ENCODE measurements at places on chromosomes 5 and 9.

- no peak for DNase-seq
Observed at GRCh38 chr5:39376293-39376714, 12.0 kb upstream of the C9 start.

GRCh38 chr5:926417-927171 is 33.9 kb downstream of the TRIP13 start:
- DNase-seq = peak; percentile 25

GRCh38 chr5:169803077-169803981 is 166.3 kb downstream of the DOCK2 start:
- DNase-seq = peak; percentile 100

DNA sequence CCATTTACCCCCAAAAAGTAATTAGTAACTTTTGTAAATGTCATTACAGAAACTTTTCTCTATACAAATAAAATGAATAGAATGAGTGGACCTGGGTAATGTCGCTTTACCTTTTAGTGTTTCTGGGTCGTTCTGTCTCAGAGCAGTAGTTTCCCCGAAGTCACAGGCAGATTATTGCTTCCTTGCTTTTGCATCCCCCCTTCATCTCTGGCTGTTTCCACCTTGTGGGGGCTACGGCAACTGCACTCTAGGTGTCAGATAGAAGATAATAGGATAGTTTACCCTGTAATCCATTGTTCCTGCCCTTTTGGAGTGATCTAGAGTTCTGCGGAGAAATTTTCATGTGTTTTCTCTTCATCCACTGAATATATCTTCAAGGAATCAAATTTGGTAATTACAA is 68.7 kb downstream of the PRR16 start:
- no peak for DNase-seq

DNA sequence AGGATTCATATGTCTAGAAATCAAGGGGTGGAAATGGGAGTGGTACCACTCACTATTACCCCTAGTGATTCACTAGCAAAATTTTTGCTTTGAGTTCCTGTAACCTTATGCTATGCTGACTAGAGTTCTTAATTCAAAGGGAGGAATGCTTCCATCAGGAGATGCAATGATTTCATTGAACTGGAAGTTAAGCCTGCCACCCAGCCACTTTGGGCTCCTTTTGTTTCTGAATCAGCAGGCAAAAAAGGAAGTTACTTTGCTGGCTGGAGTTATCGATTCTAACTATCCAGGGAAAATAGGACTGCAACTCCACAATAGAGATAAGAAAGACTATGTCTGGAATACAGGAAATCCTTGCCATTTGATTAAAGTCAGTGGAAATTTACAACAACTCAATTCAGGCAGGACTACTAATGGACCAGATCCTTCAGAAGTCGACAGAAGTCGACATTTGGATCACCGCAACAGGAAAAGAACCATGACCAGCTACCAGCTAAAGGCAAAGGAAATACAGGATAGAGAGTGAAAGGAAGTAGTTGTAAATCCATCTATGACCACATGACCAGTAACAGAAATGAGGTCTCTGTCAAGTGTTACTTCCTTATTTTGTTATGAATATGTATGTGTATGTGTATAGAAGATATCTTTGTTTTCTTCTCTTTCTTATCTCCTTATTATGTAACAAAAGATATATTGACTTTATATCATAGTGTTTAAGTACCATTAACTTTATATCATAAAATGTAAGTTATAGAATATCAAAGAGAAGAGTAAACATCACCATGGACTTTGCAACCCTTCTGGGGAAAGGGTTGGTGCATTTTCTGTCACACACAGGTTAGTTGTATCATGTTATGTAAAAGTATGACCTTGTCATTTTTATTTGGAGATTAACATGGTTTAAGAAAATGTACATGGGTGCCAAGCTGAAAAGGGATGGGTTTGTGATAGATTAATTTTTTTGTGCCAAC is 198.7 kb upstream of the HAPLN1 start:
- DNase-seq = peak; percentile 57

DNA sequence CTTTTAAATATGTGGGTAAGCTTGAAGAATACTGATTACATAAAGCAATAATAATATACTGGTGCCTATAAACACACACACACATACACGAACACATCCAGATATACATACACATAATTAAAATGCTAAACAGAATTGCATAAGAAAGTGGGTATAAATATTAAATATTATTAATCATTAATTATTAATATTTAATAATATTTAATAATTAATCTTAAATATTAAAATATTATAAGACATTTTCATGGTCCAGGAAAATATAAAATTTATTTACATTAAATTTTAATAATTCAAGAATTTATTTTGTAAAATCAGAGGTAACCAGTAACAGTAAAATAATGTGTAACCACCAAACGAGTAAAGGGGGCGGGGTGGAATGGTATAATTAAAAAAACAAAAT is 178.3 kb downstream of the TMEM232 start:
- DNase-seq = no peak

DNA sequence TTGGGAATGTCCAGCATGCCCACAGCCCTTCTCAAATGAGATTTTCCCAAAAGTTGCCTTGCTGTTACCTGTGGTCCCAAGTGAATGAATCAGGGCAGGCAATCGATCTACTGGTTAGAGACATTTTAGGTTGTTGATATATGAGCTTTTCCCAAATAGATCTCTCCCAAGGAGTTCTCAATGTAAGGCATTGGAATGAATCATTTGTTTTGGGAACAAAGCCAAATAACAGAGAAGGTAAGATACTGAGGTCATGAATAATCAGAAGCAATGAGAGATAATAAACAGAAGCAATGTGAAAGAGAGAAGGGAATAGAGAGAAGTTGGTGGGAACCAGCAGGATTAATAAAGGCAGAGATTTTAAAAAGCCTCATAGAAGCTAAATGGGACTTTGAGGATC is 93.6 kb upstream of the FER start:
- no peak for DNase-seq

DNA sequence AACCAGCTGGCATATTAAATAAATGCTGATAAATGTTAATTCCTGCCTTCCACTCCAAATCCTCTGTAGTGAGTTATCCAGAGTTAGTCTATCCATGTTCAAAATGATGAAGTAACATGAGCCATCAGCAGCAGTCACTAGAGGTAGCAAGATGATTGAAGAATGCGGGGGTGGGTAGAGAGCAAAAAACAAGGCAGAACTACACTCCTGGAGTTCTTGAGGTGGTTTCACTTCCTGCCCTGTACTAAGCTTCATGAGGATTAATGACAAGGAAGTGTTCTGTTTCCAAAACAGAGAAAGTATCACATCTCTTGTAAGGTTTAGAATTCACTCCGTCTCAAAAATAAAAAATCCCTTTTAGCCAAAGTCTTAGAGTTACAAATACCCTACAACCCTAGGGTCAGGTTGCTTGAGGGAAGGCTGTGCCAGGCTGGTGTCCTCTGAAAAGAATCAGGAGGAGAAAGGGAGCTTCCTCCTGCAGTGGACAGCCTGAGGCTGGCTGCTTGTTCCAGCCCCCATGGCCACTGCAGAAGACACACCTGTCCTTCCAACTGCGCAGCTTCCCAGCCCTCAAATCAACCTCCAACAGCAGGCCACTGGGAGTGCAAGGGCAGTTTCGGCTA is 180.2 kb downstream of the DENND1A start:
- DNase-seq = no peak

GRCh38 chr5:83925955-83926337 is 205.3 kb upstream of the HAPLN1 start:
- no peak for DNase-seq

DNA sequence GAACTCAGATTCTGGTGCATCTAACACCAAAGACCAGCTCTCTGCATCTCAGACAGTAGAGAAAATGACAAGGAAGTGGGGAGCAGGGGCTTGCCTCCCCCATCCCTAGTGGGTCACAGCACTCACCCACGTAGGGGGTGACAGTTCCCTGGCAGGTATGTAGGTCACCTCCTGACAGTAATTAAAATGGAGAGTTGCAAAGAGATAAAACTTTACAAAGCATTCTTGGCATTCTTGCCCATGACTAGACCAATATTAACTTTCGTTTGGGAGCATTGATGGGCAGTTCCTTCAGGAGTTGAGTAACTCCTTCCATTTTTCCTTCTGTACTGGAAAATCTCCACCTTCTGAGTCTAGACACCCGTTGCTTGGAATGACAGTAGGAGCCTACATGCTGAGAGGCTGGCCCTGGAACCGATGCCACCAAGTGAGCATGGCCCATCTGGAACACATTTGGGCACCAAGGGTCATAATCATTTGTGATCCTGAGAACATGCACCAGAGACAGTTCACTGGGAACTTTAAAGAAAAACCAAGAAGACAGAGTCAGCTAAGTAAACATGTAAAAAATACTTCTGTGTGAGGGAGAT is 81.5 kb upstream of the MSX2 start:
- DNase-seq = no peak

DNA sequence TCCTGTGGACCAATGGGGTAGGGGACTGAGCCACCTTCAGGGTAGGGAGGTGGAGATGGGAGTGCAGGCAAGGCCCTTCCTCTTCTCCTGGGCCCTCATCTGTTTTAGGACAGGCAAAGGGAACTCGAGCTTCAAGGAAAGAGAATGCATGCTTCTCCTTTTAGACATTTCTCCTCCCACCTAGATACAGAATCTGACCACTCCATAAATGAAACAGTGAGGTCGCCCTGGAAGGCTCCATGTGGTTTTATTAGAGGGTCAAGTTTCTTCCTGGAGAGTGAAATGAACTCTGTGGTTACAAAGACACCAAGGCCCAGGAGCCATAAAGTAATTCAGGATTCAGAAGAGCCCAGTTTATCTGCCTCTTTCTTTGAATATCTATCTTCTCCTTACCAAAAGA is 14.9 kb downstream of the LHFPL2 start:
- DNase-seq = peak; percentile 29

DNA sequence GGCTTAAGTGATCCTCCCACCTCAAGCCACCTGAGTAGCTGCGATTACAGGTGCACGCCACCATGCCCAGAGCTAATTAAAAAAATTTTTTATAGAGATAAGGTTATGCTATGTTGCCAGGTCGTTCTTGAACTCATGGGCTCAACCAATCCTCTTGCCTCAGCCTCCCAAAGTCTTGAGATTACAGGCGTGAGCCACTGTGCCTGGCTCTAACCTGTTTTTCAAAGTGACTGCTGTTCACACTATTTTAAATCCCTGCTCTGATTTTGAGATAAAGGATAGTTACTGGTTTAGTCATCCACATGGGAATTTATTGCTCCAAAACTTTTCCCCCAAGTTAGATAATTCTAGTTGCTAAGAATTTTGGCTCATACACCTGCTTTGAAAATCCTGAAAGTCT is 48.2 kb upstream of the MTMR12 start:
- DNase-seq = no peak

DNA sequence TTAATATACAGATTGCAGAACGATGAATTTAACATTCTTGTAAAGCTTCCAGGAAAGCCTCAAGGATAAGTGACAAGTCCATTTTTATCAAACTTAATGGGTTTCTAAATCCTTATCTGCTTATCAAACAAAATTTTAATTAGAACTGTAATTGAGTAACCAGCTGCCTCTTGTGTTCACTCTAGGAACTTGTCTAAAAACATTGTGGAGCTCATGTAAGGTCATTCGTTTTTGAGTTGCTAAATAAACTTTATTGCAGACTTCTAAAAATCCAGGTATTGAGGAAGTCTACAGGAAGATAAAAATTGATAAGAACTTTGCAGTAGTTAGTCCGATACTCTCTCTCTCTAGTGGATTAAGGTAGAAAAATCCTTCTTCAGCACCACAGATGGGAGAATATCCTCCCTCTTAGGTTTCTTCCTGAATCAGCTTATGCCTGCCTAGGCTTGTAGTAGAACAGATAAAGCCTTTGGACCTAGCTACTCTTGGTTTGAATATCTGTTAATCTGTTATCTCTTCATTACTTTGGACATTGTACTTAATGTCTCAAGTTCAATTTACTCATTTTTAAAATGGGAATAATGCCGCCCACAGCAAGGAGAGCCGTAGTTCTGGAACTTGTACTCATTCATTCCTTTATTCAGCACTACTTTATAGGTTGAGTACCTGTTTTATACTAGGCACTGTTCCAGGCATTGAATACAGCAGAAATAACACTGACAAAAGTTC is 60.0 kb upstream of the DHFR start:
- no peak for DNase-seq

DNA sequence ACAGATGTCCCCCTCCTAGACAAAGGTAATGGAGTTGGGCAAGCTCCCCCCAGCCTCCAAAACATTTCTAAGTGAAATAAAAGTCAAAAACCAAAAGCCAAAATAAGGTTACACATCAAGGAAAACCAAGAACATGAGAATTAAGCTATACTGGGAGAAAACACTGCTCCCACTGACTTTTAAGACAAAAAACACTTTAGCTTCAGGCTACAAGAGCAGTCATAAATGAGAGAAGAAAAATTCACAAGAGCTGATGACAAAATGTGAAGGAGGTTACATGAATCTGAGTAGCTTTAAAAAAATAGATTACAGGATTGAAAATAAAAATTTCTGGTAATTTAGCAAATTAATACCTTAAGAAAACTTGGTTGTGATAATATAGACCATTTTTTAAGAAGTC is 1370.3 kb upstream of the CDH9 start:
- DNase-seq = no peak

GRCh38 chr9:76311537-76311936 is 82.7 kb downstream of the RFK start:
- DNase-seq = no peak

GRCh38 chr5:151483176-151483575 is 35.8 kb downstream of the SLC36A1 start:
- DNase-seq = peak; percentile 79

GRCh38 chr9:93965830-93966577 is 10.8 kb upstream of the BARX1 start:
- no peak for DNase-seq

DNA sequence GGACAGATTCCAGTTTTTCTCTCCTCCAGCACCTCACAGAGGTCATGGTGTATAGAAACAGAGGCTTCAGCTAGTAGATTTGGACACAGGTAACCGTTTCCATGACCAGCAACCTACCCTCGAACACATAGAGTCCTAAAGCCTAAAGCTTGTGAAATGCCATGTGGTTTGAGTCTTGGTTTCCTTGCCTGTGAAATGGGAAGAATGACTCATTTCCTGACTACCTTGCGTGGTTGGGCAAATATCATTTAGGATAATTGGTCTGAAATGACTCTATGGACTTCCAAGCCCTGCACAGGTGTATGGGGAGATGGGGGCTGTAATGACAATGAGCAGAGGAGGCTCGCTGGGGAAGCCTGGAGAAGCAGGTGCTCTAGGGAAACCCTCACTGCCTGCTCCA is 134.6 kb downstream of the TTLL11 start:
- no peak for DNase-seq

- peak; percentile 63 for DNase-seq
Observed at GRCh38 chr5:96209829-96210228, 223.2 kb downstream of the PCSK1 start.

DNA sequence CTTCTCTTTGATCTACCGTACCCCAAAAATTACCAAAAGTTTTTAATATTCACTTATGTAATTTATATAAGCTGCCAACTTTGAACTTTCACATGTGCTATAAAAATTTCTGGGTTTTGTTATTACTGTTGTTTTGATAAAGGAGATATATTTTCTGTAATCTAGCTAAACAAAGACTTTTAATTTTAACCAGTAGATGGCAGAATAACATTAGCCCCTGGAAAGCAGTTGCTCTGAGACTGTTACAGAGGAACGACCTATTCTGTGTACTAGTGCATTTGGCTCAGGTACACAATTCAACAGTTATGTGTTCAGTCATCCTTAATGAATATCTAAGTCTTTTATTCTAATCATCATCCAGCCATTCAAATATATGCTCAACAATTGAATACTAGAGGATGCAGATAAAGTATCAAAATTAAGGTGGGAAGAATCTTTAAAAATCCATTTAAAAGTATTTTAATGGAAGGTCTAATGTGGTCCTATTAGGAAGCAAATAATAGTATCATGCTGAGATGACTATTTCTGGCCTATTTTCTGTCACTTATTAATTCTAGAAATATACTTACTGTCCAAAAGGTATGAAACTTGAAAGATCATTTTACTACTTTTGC is 8.6 kb downstream of the KLHL9 start:
- peak; percentile 46 for DNase-seq

Data from AG10803 (cell line).